Activated gamma-delta T cell treated with Interleukin-2 at 50 U/mL for 16 hours (primary cell): ENCODE measurements at places on chromosomes 5 and 9.

DNA sequence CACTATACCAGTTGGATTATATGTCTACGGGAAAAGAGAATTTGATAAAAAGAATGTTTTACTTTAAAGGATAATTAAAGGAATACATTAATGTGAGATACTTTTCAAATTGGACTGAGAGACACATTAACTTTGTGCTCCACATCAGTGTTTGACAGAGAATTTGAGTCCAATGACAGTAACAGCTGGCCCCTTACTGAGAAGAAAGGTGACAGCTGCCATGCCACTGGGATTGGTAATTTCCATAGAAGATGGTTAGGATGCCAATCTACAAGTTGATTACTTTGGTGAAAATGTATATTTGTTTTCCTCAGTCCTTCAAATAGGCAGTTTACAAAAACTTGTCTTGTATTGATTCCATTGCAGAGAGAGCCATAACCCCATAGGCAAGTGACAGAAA is 578.4 kb downstream of the SLCO4C1 start:
- DNase-seq: no peak

DNA sequence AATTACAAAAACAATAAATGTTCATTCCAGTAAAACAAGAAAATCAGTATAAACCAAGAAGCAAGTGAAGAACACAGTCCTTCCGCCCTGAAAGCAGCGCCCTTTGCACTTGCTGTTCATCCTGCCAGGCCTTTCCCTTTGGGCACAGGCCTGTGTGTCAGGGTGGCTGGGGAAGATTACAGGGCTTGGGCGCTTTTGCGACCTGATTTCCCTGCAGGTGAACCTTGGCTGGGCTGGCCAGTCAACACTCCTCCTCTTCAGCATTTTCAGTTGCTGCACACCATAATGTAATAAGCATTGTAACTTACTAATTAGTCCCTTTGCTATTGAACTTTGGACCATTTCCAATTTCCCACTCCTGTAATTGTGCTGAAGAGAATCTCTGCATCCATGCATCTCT is 38.6 kb upstream of the TDRD7 start:
- no peak for DNase-seq

GRCh38 chr5:107607196-107607595 is 63.5 kb downstream of the EFNA5 start:
- DNase-seq: no peak

DNA sequence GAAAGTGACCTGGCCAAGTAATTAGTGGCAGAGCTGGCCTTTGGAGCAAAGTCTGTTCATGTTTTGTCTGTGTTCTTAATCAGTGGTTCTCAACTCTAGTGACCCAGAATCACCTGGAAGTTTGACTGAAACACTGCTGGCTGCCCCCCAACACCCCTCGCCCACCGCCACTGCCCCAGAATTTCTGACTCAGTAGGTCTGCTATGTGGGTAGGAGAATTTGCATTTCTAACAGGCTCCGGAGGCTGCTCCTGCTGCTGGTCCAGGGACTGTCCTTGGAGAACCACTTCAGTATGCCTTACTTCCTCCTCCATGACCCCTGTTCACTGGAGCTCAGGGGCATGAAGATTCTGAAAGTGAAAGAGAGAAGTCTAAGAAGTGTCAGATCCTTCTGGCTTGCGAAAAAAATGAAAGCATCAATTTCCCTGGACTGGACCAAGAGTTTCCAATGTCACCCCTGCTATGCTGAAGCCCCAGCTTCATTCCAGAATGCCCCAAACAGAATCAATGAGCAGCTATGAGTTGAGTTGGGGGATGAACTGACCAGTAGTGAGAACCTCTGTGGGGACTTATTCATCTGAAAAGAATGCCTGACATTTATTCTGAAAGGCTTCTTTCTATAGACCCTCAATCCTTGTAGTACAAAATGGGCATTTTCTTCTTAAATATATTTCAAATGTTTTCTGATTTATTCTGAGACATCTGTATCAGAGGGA is 20.8 kb upstream of the COL15A1 start:
- no peak for DNase-seq

- DNase-seq: no peak
Observed at GRCh38 chr5:1780614-1780930, 19.1 kb downstream of the MRPL36 start.

GRCh38 chr5:73419465-73420390 is 28.8 kb downstream of the FOXD1 start:
- DNase-seq: no peak

DNA sequence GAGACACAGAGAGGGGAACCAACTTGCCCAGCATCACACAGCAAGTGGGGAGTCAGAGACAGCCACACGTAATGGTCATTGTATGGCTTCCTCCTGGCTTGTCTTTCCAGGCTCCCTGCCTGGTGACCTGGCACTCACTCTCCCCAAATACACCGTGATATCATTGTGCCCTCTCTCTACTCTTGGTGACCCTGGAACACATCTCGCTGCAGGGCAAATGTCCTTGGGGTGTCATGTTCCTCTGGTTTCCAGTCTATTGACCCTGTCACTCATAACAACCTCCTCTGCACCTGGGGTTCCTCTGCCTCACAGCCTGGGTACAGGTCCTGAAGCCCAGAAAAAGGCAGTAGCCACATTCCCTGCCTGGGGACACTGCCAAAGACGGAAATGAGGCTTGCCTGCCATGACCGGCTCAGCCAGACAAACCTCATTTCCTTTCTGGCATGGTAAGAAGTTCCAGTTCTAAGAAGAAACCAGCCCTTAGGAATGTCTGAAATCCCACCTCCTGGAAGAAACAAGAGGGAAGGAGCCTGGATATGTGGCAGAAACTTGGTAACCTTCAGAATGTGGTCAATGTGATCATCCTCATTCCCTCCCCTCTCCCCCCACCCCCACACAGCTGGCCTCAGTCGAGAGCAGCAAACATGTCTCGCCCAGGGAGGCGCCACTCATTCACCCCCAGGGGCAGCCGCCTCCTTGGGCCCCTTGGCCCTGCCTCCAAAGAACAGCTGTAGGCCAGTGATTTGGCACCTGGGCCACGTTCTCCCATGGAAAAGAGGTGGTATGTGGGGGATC is 30.6 kb upstream of the SMU1 start:
- no peak for DNase-seq

DNA sequence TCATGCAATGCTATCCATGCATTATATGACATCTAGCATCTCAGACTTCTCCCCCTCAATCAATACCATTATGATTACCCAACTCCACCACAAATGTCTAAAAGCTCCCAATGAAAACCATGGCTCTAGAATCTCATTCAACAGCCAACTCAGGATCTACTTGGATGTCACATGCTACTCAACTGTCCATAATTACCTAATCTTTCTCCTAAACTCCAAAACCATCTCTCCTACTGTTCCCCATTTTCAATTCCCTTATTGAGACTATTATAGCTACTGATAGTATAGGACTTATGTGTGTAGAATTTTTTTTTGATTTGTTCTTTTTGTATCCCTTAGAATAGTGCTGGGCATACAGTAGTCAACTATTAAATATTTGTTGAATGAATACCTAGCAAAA is 8.2 kb upstream of the STRBP start:
- DNase-seq: no peak

GRCh38 chr5:59592101-59592500 is 301.4 kb downstream of the PDE4D start:
- no peak for DNase-seq

- DNase-seq: no peak
Observed at GRCh38 chr5:107719034-107719606, 48.4 kb upstream of the EFNA5 start.

DNA sequence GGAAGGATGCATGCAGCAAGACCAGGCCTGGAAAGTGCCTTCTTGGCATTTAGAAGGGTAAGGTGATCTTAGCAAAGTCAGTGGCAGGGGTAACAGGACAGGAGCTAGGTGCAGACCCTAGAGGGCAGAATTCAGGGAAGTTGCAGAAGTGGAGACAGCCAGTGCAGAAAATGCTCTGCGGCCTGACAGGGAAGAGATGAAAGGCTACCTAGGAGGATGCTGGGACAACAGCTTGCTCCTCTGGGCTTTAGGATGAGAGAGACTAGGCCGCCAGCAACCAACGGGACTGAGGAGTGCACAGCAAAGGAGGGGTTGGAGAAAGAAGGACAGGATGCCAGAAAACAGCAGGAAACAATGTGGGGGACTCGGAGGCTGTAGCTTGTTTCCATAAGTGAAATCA is 219.9 kb downstream of the FSTL4 start:
- DNase-seq: no peak
